ENCODE measurements at places on chromosomes 2 and 18.

DNA sequence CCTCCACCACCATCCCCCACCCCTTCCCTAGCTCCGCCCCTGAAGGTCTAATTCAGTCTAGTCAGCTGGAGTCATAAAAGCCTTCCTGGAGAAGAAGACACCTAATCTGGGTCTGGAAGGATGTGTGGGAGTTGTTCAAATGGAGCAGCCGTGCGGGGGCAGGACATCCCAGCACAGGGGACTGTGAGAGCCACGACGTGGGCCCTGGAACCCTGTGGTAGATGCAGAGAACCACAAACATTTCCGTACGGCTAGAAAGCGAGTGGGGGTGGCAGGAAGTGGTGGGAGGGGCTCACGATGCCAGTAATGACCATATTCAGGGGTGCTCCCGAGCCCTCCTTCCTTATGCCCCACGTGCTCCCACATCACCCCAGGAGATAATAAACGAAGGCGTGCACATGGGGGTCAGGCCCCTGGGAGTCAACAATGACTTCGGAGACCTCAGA is 20.9 kb upstream of the COL6A3 start:
- no peak for DNase-seq

DNA sequence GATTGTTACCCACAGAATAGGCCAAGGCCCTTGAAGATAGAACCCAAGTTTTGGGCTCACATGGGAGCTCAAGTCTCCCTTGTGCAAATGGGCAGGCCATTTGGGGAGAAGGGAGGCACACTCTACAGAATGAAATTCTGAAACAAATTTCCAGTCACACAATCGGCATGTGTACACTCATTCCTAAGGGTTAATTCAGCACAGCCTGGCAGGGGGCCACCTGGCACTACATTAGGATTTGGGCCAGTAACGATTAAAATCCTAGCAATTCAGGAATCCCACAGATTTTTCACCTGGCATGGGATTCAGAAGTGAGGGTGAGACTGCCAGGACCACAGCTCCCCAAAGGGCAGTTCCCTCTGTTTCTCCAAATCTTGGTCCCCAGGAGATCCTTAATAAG is 46.4 kb downstream of the BMP10 start:
- no peak for DNase-seq

DNA sequence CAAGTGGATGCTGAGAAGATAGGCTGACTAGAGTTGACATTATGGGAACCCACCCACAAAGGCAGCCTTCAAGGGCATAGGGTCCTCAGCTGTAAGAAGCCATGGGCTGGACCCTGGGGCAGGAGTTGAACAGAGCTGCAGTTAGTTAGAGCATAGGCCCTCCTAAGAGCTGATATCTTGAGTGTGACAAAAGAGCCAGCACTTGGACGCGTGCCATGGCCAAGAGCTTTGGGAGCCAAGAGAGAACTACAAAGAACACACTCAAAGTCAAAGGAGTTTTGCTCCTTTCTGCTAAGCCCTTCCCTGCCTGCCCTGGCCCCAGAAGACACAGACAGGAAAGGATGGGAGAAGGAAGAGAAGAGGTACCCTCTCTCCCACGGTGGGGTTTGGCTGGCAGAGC is 29.9 kb upstream of the AGAP1 start:
- DNase-seq = no peak

GRCh38 chr2:239238381-239238780 is 162.4 kb downstream of the HDAC4 start:
- no peak for DNase-seq

DNA sequence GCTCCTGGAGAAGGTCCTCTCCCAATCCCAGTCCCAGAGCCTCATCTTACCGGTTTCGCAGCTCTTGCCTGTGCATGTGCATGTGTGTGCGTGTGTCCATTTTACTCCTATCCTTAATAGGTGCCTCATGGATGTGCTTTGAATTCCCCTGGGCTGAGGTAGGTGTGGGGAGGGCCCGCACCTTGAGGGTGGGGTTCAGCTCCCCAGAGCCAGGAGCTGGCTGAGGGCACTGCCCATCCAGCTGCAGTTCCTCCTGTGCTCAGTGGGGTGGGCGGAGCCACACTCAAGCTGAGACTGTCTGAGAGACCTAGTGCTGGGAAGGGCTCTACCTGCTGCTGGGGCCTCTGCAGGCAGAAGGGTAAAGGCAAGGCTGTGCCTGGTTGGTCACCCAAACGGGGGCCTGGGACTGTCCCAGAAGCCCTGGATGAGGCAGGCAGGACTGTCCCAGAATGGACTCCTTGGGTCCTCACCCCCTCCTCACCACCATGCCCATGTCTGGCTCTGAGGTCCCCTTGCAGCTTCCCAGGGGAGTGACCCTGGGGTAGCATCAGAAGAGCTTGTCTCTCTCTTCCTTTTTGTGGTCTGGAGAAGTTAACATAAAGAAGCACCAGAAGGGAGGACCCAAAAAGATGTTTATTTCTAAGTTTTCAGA is 8.9 kb downstream of the GDF7 start:
- DNase-seq = peak; percentile 60
